ENCODE measurements at places on chromosomes 3 and 15. TPM values are rescaled to one million over a fixed set of nuclear protein-coding genes. Genes with fewer than 3 reads are reported as not detected.

Gene GABRA5
- total RNA-seq, result 18.0 TPM

DNA sequence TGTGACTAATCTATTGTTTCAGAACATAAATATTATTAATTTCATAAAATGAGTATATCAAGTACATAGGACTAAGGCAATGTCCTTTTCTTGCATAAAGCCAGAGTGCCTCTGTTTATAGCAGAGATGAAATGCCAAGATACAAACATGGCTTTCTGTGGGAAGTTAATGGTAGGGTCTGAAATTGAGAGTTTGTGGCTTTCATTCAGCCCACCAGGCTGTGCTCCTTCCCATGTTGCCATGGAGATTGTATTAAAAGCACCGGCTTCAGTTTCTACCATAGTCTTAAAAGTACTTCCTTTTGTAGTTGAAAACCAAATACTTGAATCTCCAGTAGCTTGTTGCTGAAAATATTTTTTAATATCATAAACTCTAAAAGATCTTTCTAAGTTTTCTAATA lies 114.0 kb downstream of the LRRC28 start:
- peaks cover 38% of the 10 kb centered on the region for H3K36me3 ChIP-seq
- no peak overlapping the region for H3K27ac ChIP-seq
- no peak overlapping the region for H3K4me3 ChIP-seq
- no peaks in the 10 kb centered on the region for H3K27me3 ChIP-seq
- DNase-seq, result no peak
- H3K4me1 ChIP-seq, result peaks cover 4% of the 10 kb centered on the region

DNA sequence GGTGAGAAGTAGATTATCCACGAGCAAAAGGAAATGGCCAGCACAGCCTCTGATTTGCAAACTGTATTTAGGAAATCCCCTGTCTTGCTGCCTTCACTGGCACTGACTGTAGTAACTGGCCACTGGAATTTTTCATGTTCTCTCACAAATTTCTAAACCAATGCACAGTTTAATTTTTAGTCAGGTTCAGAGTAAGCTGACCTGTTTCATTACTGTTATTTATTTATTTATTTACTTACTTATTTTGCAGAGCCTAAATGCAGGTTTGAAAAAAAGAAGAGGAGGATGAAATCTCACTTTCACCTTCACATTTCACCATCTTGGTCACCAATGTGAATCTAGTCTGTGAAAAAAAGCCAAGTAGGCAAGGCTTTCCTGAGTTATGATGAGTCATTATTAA lies 291.0 kb downstream of the PLOD2 start:
- no peak overlapping the region for H3K4me3 ChIP-seq
- peak overlapping the region; percentile 84 for H3K27ac ChIP-seq
- no peaks in the 10 kb centered on the region for H3K27me3 ChIP-seq
- H3K36me3 ChIP-seq, result no peaks in the 10 kb centered on the region
- peaks cover 8% of the 10 kb centered on the region for H3K4me1 ChIP-seq

DNA sequence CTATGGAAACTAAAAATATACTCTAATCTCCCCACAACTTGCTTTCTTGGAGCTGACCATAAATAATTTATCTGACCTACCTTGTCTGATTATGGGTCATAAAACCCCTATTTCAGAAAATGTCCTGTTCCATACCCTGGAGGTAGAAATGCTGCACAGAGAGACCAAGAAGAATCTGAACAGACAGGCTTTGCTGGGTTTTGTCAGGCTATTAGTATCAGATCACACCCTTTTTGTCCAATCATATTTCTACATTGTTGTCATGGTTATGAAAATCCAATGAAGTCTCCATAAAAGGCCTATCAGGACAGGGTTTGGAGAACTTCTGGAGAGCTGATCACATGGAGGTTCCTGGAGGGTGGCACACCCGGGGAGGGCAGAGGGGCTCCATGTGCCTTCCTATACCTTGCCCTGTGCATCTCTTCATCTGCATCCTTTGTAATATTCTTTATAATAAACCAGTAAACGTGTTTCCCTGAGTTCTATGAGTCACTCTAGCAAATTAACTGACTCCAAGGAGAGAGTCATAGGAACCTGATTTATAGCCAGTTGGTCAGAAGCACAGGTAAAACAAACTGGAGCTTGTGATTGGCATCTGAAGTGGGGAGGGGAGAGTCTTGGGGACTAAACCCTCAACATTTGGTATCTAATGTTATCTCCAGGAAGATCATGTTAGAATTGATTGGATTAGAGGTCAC lies 58.1 kb downstream of the NGLY1 start:
- DNase-seq, result no peak
- H3K27ac ChIP-seq, result no peak overlapping the region
- H3K27me3 ChIP-seq, result no peaks in the 10 kb centered on the region
- no peak overlapping the region for H3K4me3 ChIP-seq
- H3K36me3 ChIP-seq, result no peaks in the 10 kb centered on the region
- H3K4me1 ChIP-seq, result no peaks in the 10 kb centered on the region

DNA sequence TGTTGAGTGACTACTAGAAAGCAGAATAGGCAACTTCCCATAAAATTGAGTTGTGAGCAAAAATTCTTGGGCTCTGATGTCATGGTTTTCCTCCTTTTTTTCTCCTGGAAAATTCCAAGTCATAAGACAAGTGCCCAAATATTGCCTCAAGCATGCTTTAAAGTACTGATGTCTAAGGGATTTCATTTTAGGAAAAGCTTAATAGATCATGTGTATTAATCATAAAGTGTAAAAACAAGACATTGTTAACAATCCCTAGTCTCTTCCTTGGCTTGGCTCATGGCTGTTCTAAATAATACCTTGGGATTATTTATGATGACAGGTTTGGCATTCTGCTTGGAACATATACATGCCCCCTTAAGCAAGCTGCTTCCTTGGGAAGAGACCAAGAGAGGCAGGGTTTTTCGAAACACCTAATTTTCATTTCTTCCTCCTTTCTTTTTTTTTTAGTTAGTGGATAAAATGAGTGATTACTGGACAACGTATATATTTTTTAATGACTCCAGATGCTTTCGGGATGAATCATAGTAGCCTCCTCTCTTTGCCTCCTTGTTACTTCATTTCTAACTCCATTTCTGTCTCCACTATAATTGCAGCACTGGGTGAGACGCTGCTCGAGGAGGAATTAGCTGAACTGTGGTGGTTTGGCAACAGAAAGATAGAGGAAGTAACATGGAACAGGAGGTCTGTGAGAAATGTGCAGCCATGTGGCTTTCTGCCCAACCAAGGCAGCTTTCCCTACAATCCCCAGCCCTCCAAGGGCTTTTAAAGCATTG lies 104.9 kb downstream of the TPRG1 start:
- H3K27me3 ChIP-seq, result no peaks in the 10 kb centered on the region
- H3K36me3 ChIP-seq, result no peaks in the 10 kb centered on the region
- no peak overlapping the region for H3K27ac ChIP-seq
- no peak overlapping the region for H3K4me3 ChIP-seq
- no peak for DNase-seq

DNA sequence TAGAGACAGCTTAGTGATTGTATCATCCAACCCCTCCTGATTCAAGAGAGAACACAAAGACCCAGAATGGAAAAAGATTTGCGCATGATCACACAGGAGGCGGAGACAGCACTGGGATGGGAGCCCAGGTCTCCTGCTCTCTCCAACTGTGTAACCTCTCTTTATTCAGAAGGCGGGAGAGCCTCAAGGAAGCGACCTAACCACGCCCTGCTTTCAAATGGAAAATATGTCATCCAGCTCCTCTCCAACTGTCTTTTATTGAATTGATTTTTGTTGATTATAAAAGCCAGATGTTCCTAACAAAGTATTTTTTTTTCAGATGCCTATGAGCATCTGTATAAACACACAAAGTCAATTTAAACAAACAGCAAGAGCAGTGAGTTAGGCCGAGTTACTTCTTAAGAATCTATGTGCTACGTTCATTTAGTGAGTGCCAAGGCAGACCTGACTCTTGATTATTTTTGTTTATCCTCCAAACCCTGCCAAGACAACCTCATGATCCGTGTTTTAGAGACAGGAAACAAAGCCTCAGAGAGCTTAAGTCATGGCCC lies 74.5 kb downstream of the BFSP2 start:
- H3K27me3 ChIP-seq, result peaks cover 17% of the 10 kb centered on the region
- H3K27ac ChIP-seq, result no peak overlapping the region
- peaks cover 42% of the 10 kb centered on the region for H3K4me1 ChIP-seq
- no peak for DNase-seq

- H3K27me3 ChIP-seq, result no peaks in the 10 kb centered on the region
- H3K4me1 ChIP-seq, result no peaks in the 10 kb centered on the region
- H3K4me3 ChIP-seq, result no peak overlapping the region
- no peak for DNase-seq
- no peak overlapping the region for H3K27ac ChIP-seq
Measured at GRCh38 chr15:68404056-68404798, 27.7 kb downstream of the ITGA11 start.

Measured in WTC11 (cell line).